GM12865 (cell line): ENCODE measurements at places on chromosomes 7 and 10.

DNA sequence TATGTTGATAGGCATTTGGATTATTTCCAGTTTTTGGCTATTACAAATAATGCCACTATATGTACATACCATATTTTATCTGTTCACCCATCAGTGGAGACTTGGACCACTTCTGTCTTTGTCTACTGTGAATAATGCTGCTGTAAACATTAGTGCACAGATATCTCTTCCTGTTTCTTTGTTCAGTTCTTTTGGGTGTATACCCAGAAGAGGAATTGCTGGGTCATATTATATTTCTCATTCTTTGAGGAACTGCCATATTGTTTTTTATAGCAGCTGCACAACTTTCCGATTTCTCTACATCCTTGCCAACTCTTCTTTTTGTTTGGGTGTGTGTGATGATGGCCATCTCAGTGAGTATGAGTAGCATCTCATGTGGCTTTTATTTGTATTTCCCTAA is 218.0 kb downstream of the LRMDA start:
- DNase-seq: no peak

GRCh38 chr7:124390301-124390700 is 357.4 kb upstream of the TMEM229A start:
- no peak for DNase-seq

GRCh38 chr10:89540420-89540949 is 5.1 kb upstream of the SLC16A12 start:
- no peak for DNase-seq

- DNase-seq: no peak
Measured at GRCh38 chr10:107583974-107584373, 419.5 kb upstream of the SORCS1 start.

- no peak for DNase-seq
Measured at GRCh38 chr10:17220652-17221100, 7.4 kb upstream of the VIM start.

GRCh38 chr10:84097787-84098353 is 41.4 kb upstream of the GHITM start:
- peak; percentile 6 for DNase-seq

GRCh38 chr7:158252081-158252836 is 335.4 kb downstream of the PTPRN2 start:
- DNase-seq: no peak

GRCh38 chr7:44162179-44162578 is 21.0 kb upstream of the MYL7 start:
- no peak for DNase-seq
